ENCODE measurements at places on chromosomes 11 and 22.

- peak; percentile 76 for DNase-seq
Observed at GRCh38 chr11:65817835-65818680, 15.7 kb upstream of the SNX32 start.

DNA sequence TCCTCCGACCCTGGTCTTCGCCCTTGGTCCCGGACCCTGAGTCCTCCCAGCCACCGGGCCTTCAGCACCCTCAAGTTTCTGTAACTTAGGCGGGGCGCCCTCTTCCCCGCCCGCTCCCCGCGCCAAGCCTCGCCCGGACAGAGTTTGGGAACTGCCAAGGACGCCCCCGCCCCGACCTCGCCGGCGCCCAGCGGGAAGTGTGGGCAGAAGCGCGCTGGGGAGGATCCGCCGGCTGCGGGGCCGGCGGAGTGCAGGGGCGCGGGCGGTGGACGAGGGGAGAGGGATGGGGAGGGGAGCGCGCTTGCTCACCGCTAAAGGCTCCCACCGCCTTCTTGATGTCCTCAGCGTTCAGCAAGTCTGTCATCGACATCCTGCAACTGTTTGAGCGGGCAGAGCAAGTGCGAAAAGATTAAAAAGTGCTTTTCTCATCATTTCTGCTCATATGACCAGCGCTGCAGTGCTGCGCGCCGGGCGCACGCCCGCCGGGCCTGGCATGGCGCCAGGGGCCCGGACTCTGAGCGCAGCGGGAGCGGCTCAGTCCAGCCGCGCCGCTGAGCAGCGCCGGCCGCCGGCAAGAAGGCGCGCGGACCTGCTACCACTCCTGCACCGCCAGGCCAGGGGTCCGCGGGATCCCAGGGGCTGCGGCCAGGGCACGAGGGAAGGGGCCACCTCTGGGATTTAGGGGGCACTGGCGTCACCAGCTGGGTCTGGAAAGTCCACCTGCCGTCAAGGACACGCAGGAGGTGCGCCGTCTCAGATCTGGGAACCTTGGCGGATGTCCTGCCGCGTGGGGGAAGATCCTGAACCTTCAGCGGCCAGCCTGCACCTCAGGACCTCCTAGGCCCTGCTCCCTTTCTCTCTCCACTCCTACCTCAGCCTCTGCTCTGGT lies at the start of gene PVALB:
Gene PVALB (minus strand): TSS at position 400 of the 889 bp plus-strand sequence. CDS start 30 bp downstream, at position 370.
- DNase-seq, result no peak

DNA sequence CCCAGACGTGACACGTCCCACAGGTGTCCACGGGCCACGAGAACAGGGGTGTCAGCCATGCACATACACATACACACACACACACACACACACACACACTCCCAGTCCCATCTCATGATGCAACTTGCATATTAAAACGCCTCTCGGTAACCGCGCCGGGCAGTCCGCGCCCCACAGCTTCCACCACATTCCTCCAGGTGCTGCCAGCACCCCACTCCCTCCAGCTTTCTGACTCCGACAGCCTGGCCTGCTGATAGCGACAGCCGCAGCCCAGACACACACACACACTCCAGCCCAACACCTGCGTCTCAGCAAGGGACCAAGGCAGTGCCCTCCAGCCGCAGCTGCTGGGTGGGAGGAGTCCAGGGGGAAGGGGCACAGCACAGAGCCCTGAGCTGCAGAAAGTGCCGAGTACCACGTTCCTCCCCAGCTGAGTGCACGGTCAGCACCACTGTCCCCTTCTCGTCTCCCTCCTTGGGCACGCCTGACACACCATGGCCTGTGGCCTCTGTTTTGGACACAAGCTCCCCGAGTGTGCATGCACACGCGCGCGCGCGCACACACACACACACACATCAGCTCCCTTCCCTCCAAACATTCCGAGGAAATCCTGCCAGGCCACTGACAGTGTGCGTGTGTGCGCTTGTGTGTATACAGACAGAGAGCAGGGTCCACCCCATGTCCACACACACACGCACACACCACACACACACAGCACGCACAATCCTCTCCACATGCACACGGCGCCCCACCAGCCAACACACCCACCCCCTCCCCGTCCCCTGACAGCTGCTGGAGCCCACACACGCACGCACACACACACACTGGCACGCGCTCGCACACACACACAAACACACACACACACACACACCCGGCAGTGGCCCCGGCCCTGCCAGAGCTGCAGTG lies 1.2 kb downstream of the ELFN2 start:
- DNase-seq, result no peak

GRCh38 chr11:111554532-111554931 lies 14.0 kb downstream of the LAYN start:
- DNase-seq, result no peak

GRCh38 chr22:38572065-38572464 lies 2.1 kb upstream of the DMC1 start:
- no peak for DNase-seq

DNA sequence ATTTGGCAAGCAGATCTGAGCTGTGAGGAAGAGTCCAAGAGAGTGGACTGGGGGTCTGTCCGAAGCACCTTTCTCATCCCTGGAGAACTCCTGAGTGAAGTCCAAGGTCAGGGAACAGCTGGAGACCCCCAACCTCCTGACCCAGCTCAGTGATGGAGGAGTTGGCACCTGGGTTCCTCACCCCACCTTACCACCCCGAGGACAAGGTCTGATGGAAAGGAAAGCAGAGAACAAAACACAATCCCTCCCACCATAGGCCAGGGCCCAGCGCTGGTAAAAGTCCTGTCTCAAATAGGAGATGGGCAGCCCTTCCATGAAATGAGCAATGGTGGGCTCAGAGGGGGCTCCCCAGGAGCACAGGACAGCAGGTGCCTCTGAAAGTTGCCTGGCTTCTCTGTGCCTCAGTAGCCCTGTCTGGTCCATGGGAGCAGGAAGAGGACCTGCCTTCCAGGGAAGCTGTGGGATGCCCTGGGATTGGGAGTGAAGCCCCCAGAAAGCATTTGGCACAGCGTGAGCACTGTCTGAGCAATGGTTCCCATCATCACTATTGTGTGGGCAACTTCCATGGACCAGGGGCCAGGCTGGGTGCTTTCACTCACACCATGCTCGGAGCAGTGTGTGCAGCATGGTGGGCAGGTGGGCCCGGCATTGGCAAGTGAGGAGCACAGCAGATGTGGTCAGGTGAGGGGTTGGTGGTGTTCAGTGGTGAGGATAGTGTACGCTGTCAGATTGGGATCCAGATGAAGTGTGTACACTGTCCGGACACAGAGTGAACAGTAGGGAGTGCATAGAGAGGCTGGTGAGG lies 7.5 kb downstream of the TRIM29 start:
- no peak for DNase-seq

DNA sequence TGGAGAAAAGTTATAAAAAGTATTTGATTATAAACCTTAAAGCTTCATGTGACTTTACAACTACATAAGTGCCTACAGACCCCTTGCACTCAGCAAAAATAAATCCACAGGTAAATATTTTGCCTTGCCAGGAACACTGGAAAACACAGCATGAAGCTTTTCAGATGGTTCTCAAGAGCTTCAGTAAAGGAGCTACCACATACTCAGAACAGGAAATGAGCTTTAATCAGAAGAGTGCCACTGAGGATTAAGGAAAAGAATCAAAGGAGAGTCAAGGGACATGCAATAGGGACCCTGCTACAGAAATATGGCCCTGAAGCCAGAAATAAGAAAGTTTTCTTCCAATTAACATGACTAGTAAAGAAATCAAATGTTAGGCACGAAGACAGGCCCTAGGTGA lies 1.2 kb downstream of the CASP1 start:
- no peak for DNase-seq

DNA sequence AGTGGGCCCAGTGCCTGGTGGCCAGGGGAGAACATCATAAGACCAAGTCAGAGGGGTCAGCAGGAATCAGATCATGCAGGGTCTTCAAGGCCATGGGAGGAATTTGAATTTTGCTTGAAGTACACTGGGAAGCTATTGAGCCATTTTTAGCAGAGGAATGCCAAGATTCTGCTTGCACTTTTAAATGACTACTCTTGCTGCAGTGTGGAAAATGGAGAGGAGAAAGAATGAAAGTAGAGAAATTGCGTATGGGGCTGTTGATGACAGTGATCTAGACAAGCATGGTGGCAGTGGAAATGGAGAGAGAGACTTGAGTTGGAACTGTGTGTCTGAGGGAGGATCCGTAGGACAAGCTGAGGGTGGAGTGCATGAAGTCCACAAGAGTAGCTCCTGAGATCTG lies 128.1 kb downstream of the WNT7B start:
- no peak for DNase-seq
